Sigmoid colon (tissue), 7 donors: ENCODE measurements at places on chromosomes 1 and 21. TPM values are rescaled to one million over a fixed set of nuclear protein-coding genes. Genes with fewer than 3 reads are reported as not detected.

Gene CYYR1
- 7.5 TPM for total RNA-seq

Gene CSMD2
- 0.27 TPM for total RNA-seq

- no peak for DNase-seq
Measured at GRCh38 chr1:235403593-235403992, 36.4 kb downstream of the TBCE start.

GRCh38 chr1:27968692-27969091 is 8.9 kb downstream of the XKR8 start:
- DNase-seq, result no peak

DNA sequence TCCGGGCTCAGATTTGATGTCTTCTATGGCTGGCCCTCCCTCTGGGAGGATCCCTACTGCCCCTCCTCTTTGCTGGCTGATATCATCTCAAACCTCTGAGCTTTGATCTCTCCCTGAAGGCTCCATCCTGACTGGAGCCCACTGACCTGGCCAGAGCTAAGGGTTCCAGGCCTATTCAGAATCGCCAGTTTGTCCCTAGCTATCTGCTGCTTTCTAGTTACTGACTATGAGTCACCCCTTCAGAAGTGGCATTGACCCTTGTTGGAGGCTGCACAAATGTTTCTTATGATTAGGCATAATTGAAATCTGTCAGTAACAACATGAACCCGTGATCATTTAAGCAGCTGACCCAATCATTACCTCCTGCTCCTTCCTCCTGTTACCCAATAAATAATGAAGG is 87.1 kb downstream of the ABCA4 start:
- DNase-seq, result no peak

DNA sequence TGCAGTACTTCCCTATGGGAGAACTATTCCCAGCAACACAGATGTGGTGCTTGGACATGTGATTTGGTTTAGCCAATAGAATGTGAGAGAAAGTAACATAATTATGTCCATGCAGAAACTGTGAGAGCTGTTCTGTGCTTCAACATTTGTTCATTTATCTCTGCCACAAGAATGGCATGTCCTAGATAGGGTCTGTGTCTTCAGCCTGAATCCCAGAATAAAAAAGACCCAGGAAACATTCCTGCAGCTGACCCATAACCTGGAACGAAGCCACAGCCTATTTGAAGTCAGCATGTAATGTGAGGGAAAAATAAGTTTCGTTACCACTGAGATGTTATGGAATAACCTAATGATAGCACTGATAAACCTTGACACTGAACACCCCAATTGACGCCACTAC is 552.0 kb upstream of the USP24 start:
- DNase-seq, result no peak
